ENCODE measurements at places on chromosomes 2 and 18.

DNA sequence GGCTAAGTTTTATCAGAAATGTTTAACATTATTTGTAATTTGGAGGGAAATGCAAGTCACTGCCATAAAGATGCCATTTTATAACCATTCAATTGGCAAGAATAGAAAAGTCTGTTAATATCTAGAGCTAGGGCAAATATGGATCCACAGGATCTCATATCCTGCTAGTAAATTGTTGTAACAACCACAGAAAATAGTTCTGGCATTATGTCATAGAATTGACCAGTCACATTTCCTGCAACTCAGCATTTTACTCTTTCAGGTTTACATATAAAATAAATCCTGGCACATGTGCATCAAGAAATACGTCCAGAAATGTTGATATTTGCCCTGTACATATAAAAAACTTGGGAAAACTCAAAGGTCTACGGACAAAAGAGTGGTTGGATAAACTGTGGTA, 32.9 kb downstream of the OSBPL6 start:
- DNase-seq: no peak

- no peak for DNase-seq
Measured at GRCh38 chr18:39299152-39299551, 1733.6 kb upstream of the CELF4 start.

DNA sequence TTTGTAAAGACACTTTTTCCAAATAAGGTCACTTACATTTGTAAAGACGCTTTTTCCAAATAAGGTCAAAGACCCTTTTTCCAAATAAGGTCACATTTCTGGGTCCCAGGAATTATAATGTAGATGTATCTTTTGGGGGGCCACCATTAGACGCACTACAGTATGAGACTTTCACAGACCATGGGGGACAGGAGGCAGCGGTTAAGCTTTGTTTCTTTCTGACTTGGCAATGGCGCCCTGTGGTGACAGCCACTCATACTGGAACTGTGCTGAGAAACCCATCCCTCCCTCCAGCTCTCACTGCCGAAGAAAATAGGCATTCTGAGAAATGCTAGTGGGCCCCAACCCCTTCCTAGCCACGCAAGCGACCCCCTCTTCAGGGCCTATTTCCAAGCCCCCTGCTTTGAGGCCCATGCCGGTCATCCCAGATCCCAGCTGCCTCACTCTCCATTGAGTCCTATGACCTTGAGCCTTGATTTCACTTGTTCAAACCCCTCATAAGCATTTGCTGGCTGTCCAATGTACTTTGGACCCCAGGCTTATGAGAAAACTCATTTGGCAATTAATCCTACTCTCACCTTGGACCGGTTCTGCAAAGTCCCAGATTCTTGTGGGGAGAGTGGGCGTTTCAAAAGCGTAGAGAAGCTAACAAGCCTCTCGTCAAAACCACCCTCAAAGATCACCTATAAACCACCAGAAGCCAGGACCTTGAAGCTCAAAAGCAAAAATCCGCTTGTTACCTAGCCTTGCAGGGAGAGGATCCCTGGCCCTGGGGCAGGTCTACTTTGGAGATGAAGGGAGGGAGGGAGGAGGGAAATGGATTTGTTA, 11.3 kb upstream of the SPATA3 start:
- DNase-seq: no peak

- DNase-seq: no peak
Measured at GRCh38 chr18:50143294-50143693, 51.7 kb downstream of the MYO5B start.

GRCh38 chr2:161746891-161747535, 122.8 kb downstream of the SLC4A10 start:
- no peak for DNase-seq

- no peak for DNase-seq
Measured at GRCh38 chr2:58207189-58207588, 33.9 kb downstream of the FANCL start.

All from CMK (cell line).